ENCODE measurements at places on chromosomes 2 and 18.
A peak's percentile ranks its signal among the peaks of the same experiment; 100 is the strongest.

- no peak overlapping the region for H3K4me3 ChIP-seq
- no peaks in the 10 kb centered on the region for H3K4me1 ChIP-seq
- H3K27me3 ChIP-seq = no peaks in the 10 kb centered on the region
- no peak for DNase-seq
- H3K27ac ChIP-seq = no peak overlapping the region
- no peaks in the 10 kb centered on the region for H3K36me3 ChIP-seq
These were observed 830.4 kb downstream of the DCDC2C start for GRCh38 chr2:4533806-4534205.

GRCh38 chr2:105584435-105585010, 160.2 kb upstream of the NCK2 start:
- no peaks in the 10 kb centered on the region for H3K27me3 ChIP-seq
- H3K4me1 ChIP-seq = peaks cover 13% of the 10 kb centered on the region
- no peak overlapping the region for H3K4me3 ChIP-seq
- H3K27ac ChIP-seq = no peak overlapping the region
- no peak for DNase-seq
- no peaks in the 10 kb centered on the region for H3K36me3 ChIP-seq

- H3K4me3 ChIP-seq = no peak overlapping the region
- H3K36me3 ChIP-seq = no peaks in the 10 kb centered on the region
- H3K27me3 ChIP-seq = peaks cover 30% of the 10 kb centered on the region
- no peak for DNase-seq
- H3K27ac ChIP-seq = no peak overlapping the region
- H3K4me1 ChIP-seq = no peaks in the 10 kb centered on the region
These were observed 19.3 kb downstream of the GPR55 start for GRCh38 chr2:230905448-230906421.

DNA sequence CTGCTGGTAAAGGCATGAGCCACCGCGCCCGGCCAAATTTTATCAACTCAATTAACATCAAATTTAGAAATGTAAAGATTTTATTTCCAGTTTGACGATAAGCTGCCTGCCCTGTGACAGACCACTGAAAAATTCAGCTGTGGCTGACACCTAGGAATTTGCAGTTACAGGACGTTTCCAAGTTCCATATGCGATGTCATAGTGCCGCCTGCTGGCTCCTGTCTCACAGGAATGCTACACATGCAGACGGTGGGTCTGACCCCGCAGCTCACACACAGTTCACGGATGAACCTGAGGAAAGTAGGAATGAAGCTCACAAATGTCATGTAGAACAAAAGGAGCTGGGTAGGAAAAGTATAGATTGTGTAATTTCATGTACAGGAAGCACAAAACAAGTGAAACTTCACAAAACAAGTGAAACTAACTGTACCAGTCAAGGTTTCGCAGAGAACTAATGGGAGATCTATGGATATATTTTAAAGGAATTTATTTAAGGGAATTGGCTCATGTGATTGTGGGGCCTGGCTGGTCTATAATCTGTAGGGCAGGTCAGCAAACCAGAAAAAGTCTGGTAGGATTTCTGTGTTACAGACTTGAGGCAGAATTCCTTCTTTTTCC, 13.2 kb upstream of the SEH1L start:
- H3K36me3 ChIP-seq = no peaks in the 10 kb centered on the region
- DNase-seq = peak; percentile 71
- no peak overlapping the region for H3K4me3 ChIP-seq
- H3K27me3 ChIP-seq = peaks cover 8% of the 10 kb centered on the region

GRCh38 chr2:74250189-74250631, 51.8 kb downstream of the MTHFD2 start:
- no peaks in the 10 kb centered on the region for H3K4me1 ChIP-seq
- H3K4me3 ChIP-seq = no peak overlapping the region
- H3K27ac ChIP-seq = no peak overlapping the region
- no peaks in the 10 kb centered on the region for H3K27me3 ChIP-seq
- no peaks in the 10 kb centered on the region for H3K36me3 ChIP-seq

DNA sequence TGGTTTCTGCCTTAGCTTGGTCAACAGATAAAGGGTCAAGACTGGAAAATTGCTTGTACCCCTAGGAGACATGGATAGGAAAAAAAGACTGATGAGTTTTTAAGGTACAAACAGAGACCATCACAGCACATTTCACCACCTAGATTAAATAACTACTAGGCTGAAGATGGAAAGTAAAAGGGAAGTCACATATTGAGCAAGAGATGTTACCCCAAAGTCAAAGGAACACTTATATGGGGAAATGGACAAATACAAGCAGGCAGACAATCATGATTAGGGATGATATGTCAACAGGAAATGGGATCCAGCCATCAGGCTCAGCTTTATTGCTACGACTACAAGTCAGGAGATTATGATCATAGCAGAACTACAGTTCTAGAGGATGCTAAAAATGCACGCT, 1643.1 kb upstream of the CELF4 start:
- H3K4me1 ChIP-seq = no peaks in the 10 kb centered on the region
- no peak overlapping the region for H3K27ac ChIP-seq
- H3K4me3 ChIP-seq = no peak overlapping the region
- no peaks in the 10 kb centered on the region for H3K27me3 ChIP-seq
- DNase-seq = no peak

DNA sequence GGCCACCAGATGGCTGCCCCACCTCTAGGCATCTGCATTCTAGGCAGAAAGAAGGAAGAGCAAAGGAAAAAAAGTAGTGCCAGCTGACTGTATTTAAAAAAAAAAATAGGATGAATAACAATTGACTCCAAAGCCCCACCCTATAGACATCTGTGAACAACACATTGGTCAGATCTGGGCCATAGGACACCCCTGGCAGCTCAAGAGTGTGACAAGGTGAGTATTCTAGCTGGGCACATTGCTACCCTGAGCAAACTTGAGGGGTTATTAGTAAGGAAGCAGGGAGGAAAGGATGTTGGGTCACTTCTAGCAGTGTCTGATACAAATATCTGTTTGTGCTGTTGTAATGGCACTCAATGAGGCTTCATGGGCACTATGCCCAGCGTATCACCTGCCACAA, 58.6 kb upstream of the NPAS2 start:
- peaks cover 11% of the 10 kb centered on the region for H3K27me3 ChIP-seq
- no peak overlapping the region for H3K27ac ChIP-seq
- no peak for DNase-seq
- no peaks in the 10 kb centered on the region for H3K36me3 ChIP-seq
- no peaks in the 10 kb centered on the region for H3K4me1 ChIP-seq
- no peak overlapping the region for H3K4me3 ChIP-seq

DNA sequence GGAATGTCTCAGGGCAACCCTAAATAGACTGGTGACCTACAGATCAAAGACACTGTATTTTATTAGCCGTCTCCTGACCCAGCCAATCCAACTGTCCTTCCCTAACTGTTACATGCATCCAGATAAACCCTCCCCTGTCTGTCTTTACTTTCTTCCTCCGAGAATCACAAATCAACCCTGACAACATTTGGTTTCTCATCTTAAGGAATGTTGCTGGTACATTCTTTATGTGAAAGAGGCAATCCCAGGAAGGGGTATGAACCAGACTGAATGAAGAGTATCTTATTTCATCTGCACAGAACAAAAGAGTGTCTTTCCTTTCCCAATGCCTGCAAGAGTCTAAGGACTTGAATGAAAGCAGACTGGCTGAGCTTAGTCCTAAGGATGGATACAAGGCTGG, 113.9 kb upstream of the LTBP1 start:
- H3K4me3 ChIP-seq = no peak overlapping the region
- no peak overlapping the region for H3K27ac ChIP-seq
- peaks cover 3% of the 10 kb centered on the region for H3K36me3 ChIP-seq

GRCh38 chr2:197997083-197997541, 192.7 kb downstream of the PLCL1 start:
- peaks cover 13% of the 10 kb centered on the region for H3K36me3 ChIP-seq
- H3K4me1 ChIP-seq = peaks cover 13% of the 10 kb centered on the region
- no peak for DNase-seq
- no peaks in the 10 kb centered on the region for H3K27me3 ChIP-seq
- no peak overlapping the region for H3K27ac ChIP-seq
